ENCODE measurements at places on chromosomes 7 and 10.

DNA sequence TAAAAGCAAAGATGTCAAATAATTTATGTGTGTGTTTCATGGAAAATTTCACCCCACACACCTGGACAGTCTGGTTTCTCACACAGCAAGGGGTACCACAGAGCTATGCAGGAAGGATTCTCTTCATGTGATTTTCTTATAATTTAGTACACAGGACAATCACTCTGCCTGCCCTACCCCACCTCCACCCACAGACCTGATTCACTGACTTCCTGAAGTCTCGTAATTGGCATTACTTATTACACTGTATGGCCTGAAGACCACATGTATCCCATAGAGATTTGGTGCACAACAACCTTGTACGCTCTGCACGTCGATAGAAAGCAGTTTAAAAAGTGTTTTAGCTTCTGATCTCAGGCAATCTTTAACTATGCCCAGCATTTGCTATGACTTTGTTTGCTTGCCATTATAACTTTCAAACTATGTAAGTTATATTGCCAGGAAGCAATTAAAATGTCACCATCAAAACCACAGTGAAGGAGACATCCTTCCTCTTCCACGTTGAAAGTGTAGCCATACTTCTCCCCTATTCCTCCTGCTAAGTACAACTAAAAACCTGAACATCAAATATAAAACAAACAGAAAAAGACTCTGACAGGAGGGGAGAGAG, 279.4 kb upstream of the IMMP2L start:
- no peak for DNase-seq

DNA sequence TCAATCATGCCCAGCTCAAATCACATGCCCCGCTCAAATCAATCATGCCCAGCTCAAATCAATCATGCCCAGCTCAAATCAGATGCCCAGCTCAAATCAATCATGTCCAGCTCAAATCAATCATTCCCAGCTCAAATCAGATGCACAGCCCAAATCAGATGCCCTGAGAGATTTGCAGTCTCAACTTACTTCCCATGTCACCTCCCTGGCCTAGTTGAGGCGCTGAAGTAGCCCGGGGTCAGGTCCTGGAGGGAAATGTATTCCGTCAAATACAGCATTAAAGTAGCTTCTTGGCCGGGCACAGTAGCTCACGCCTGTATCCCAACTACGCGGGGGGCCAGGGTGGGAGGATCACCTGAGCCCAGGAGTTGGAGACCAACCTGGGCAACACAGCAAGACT, 15.7 kb upstream of the PRKAR1B start:
- no peak for DNase-seq

DNA sequence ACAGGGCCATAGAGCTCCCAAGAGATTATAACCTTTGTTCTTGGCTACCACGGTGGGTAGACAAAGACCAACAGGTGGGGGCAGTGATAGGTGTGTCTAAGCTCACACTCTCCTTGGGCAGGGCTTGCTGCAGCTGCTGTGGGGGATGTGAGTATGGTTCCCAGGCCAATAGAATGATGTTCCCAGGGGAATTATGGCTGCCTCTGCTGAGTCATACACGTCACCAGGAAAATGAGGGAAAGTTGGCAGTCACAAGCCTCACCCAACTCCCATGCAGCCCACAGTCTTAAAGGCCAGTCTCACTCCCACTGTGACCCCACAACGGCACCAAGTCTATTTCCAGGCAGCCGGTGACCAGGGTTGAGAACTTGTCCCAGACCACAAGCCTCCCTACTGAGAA, 453.4 kb upstream of the PODXL start:
- DNase-seq: no peak

- no peak for DNase-seq
These were observed 46.3 kb downstream of the PHYHIPL start for GRCh38 chr10:59222788-59223187.

GRCh38 chr10:101157756-101158458, 26.8 kb downstream of the TLX1 start:
- no peak for DNase-seq

DNA sequence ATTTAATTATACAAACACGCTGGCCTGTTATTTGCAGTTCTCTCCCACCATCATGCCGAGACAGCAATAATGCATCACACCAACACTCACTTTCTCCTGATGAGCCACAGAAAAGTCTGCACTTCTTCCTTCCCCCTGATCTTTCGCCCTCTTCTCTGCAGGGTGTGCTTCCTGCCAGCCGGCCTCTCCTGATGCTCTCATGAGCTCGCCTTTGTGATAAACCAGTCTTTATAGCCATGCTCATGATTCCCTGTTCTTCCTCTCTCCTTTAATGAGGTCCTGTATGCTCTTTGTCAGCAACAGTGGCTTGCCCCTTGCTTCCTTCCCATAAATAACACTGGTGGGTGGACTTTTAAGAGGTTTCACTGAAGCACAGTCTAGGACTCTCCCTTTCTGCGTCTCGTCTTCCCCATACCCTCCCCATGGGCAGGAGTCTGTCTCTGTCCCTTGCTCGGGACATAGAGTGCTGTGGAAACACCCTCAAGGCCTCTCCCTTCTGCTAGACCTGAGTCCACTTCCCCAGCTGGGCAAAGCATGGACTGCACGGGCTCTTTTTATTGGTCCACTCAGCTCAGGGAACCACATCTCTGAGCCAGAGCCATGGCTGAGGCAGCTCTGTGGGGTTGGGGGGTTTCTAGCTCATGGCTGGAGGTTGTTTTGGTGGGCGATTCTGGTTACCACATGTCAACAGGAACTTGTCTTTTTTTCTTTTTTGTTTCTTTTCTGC, 133.9 kb downstream of the C10orf105 start:
- no peak for DNase-seq

- DNase-seq: no peak
These were observed 81.8 kb upstream of the CAV2 start for GRCh38 chr7:116417593-116418345.

DNA sequence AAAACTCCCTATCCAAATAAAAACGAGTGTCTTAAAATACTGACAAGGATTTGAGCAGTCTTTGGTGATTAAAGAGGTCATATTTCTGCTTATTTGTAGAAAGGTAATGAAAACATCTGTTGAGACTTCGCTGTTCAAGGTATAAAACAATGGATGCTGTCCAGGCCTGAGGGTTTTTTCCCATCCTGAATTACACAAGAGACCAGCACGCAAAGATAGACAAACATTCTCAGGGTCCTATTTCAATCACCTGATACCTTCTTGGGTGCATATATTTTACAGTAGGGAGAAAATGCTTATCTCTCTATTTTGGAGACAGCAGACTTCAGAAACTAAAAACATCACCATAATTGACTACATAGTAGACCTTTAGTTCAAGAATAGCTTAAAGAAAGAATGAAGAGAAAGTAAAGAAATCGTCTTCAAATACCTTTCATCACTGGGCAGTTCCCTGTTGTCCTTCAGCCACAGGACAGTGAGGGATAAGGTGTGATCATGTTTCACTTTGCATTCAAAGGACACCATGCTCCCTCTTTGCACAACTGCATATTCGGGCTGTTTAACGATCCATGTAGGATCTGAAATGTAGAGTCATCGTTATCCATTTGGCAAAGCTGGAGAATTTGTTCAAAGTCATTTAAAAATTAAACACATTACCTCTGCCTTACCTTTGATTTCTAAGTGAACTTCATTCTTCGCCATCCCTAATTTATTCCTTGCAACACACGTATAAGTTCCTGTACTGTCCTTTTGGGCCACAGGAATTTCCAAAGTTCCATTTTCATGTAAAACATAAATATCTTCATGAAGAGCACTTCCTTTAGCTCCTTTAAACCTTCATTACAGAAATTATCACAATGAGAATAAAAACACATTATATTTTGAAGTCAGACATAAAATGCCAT, 63.7 kb upstream of the LAMB4 start:
- no peak for DNase-seq

- DNase-seq: no peak
These were observed 142.3 kb downstream of the JAZF1 start for GRCh38 chr7:28038175-28038797.

Data from OCI-LY7 (cell line).